ENCODE measurements at places on chromosomes 16 and 17. TPM values are rescaled to one million over a fixed set of nuclear protein-coding genes. Genes with fewer than 3 reads are reported as not detected.
A peak's percentile ranks its signal among the peaks of the same experiment; 100 is the strongest.

DNA sequence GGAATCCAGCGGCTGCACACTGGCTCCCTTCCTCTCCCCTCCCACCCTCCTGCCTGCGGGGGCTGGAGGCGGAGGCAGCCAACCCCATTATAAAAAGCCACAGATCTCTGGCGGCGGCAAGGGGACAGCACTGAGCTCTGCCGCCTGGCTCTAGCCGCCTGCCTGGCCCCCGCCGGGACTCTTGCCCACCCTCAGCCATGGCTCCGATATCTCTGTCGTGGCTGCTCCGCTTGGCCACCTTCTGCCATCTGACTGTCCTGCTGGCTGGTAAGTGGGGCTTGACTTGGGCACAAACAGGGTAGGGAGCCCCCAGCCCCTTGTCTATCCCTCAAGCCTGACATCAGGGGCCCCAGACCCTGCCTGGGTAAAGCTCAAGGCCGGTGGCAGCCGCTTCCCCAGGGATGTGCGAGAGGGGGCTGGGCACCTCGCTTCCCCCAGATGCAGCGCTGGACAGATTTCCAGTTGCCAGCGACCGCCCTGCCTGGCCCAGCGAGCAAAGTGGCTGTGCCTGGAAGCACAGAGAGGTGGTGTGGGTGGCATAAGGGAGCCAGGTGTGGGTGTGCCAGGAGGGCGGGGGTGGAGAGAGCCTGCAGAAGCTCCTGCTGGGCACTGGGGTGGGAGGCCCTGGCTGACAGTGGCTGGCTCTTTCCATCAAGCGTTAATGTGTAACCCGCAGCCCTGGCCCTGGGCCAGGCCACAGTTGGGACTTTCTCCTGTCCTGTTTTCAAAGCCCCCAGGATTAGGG lies at the start of gene CX3CL1:
TSS of gene CX3CL1 (plus strand) at position 119 of the 745 bp plus-strand sequence. CDS start at position 198, 79 bp downstream.
- no peak for DNase-seq

DNA sequence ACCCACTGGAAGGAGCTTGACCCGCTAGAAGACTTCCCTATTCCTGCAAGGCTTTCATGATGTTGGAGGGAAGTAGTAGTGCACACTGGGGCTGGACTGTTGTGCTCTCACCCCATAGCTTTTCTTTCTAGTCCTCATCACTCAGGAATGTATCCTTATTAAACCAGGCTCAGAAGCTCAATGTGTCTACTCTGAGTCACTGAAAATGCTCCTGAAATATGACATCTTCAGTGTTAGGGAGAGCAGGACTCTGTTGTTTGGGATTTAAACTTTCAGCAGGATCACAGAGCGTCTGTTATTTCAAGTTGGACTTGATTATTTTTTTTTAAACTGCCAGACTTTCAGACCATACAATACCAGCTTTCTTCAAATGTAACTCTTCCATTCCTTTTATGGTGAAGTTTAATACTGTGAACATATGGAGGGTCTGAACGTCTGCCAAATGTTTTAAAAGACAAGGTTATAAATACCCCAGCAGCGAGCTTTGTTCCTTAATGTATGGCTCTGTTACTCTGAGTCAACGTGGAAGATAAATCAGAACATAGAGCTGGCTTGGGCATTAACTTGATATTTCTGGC lies 257.5 kb downstream of the CDH11 start:
- peak; percentile 96 for DNase-seq

DNA sequence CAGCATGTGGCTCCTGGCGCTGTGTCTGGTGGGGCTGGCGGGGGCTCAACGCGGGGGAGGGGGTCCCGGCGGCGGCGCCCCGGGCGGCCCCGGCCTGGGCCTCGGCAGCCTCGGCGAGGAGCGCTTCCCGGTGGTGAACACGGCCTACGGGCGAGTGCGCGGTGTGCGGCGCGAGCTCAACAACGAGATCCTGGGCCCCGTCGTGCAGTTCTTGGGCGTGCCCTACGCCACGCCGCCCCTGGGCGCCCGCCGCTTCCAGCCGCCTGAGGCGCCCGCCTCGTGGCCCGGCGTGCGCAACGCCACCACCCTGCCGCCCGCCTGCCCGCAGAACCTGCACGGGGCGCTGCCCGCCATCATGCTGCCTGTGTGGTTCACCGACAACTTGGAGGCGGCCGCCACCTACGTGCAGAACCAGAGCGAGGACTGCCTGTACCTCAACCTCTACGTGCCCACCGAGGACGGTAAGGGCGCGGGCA lies 645 bp downstream of the NLGN2 start:
- no peak for DNase-seq

DNA sequence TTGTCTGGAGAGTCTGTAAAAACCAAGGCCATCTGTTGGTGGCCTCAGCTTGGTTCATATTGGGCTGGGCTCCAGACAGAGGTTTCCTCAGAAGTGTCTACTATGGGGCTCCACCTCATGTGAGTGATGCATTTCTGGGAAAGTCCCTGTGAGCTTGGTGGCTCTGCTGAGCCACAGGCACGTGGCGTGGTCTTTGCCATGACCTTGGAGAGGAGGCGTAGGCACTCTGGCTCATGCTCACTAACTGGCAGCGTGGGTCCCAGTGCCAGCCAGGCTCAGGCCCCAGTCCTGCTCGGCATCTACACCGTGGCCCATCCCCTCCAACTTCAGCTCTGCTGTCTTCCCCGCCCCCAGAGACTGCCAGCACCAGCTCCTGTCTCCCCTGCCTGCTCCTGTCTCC lies 10.7 kb upstream of the SMTNL2 start:
- no peak for DNase-seq

DNA sequence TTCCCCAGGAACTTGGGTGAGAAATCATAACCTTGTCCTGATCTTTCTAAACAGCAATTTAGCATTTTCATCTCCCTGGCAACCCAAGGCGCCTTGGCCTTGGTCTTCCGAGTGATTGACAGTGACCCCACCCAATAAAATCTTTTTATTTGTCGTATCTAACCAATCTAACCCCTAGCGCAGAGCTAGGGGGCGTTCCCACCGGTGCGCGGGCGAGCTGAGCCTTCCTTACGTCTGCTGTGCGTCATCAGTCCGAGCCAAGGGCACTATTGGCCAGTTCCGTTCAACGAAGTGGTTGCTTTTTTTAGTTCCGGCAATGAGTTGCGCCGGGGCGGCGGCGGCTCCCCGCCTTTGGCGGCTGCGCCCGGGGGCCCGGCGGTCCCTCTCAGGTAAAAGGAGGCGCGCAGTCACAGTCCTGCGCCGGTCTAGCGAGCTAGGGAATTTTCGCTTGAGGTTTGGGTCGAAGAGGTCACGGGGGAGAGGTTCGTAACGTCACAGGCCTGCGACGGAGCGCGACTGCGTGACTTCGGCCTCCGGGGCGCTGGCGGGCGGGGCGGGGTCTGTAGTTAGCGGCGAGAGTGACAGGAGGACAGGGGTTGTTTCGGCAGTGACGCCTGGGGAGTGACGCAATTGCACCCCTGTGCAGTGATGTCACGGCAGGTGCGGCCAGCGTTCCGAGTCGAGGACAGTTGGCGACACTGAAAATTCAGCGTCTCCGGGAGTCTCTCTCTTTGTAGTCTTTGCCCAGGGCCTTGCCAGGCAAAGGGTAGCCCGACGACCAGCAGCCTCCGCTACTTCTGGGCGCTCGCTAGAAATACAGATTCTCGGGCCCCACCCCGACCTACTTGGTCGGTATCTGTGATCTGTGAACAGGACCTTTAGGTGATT lies at the start of gene COQ7:
TSS of gene COQ7 (plus strand) at position 266 of the 888 bp plus-strand sequence. CDS start at position 317, 51 bp downstream.
- peak; percentile 100 for DNase-seq

SHBG gene
- not detected for total RNA-seq

ASGR2 gene
- not detected for total RNA-seq

- no peak for DNase-seq
These were observed 22.9 kb downstream of the ADAM11 start for GRCh38 chr17:44781551-44782325.

TERB1 gene
- not detected for total RNA-seq

GRCh38 chr16:22312897-22313781 lies 15.9 kb downstream of the POLR3E start:
- DNase-seq = no peak
